ENCODE measurements at places on chromosomes 16 and 17.

DNA sequence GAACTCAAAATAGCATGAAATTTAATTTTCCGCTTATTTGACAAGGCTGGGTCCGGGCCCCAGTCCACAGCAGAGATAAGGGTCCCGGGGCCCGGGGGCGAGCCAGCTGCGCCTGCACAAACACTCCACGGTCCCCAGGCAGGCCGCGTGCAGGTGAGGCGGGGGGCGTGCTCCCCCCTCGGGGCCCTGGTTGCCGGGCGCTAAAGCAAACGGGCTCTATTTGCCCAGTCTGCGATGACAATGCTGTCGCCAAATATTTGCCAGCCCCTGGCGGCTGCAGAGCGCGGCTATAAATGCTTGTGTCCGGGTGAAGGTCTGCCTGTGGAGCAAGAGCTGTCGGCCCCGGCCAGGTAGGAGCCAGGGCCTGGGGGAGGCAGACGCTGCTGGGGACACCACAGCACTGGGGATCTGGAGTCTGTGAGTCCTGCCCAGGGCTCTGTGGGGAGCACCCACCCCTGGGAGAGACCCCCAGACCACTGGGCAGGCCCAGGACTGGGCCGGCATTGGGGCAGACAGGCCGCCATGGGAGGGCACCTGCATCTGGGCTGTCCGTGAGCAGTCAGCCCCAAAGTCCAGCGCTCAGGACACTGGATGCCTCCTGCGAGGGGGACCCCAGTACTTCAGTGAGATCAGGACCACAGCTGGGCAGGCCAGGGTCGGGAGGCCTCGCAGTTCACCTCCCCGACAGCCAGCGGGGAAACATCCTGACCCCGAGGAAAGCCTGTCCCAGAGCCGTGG lies at the start of gene PERCC1:
PERCC1 (plus strand) TSS at position 320 of the 738 bp plus-strand sequence. CDS start 1,516 bp downstream, outside the sequence.
- DNase-seq: no peak
- peak within 1 kb of the TSS; percentile 53 for H3K4me3 ChIP-seq
- H3K36me3 ChIP-seq: no peaks in the 10 kb centered on the region
- no peaks in the 10 kb centered on the region for H3K4me1 ChIP-seq
- H3K27ac ChIP-seq: peak within 1 kb of the TSS; percentile 73

DNA sequence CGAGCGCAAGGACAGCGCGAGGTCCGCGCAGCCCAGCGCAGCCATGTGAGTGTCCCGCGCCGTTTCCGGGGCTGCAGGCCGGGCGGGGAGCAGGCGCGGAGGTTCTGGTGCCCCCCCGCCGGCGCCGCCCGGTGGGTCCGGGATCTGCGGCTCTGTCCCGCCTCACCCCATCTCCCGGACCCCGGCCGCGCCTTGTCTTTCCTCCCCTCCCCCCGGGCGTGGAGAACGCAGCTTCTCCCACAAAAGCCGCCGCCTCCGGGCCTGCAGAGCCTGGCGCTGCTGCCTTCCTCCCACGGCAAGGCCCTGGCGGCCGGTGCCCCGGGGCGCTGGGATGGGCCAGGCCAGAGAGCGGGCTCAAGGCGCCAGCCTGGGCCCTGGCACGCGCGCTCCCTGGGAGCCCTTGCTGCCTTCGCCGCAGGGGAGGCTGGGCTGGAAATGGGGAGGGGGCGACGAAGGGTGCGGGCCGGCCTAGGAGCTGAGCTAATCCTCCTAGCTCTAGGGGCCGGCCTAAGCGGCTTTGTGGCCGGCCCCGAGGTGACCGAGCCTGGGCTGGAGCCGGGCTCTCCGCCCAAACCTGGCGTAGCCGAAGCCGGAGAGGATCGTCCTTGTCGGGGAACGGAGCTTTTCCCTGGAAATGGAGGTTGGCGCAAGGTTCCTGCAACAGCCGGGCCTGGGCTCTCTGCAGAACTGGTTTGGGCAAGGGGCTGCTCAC lies 397 bp downstream of the RIPOR1 start:
- peaks cover 7% of the 10 kb centered on the region for H3K36me3 ChIP-seq
- peak overlapping the region; percentile 75 for H3K4me3 ChIP-seq
- peaks cover 13% of the 10 kb centered on the region for H3K27me3 ChIP-seq
- no peak for DNase-seq

DNA sequence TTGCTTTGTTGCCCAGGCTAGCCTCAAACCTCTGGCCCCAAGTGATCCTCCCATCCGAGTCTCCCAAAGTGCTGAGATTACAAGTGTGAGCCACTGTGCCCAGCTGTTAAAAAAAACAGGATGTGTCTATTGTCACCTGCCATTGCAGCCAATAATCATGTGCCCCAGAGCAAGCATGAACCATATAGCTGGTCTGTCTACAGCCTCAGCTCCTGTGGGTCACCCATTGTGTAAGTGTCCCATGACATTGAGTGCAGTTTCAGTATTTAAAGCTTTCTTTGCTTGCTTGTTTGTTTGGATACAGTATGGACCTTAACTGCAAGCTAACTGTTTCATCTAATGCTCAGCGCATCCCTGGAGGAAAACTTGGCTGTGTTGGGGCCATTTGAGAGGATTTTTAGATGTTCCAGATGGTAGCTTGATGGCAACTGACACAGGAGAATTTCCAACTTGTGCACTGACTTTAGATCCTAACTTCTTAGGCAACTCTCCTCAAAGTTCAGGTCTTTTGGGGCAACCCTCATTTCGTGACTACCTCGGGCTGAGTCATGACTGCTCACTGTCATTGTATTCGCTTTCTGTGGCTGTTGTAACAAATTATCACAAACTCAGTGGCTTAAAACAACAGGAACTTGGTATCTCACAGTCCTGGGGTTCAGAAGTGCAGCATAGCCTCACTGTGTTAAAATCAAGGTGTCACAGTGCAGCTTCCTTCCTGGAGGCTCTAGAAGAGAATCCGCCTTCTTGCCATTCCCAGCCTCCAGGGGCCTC lies 30.3 kb upstream of the ADORA2B start:
- H3K27ac ChIP-seq: peak overlapping the region; percentile 21
- peaks cover 13% of the 10 kb centered on the region for H3K27me3 ChIP-seq
- H3K4me1 ChIP-seq: peaks cover 21% of the 10 kb centered on the region

GRCh38 chr16:77894162-77894561 lies 105.8 kb downstream of the VAT1L start:
- no peaks in the 10 kb centered on the region for H3K4me1 ChIP-seq
- H3K4me3 ChIP-seq: no peak overlapping the region
- no peak overlapping the region for H3K27ac ChIP-seq
- no peaks in the 10 kb centered on the region for H3K36me3 ChIP-seq

DNA sequence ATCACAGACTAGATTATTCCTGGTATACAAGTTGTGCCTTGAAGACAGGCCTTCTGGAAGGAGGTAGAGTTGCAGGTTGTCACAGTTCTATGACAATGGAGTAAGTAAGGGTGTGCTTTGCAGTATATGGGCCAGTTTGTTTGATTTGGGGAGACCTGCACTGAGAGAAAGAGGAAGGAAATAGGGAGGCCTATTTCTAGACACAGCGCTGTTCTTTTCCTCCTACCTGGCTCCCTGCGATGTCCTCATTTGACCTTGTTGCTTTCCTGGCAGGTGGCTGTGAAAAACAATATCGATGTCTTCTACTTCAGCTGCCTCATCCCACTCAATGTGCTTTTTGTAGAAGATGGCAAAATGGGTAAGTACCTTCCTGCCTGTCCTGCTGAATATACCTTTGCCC lies 22.5 kb upstream of the RASL10B start:
- H3K4me1 ChIP-seq: peaks cover 16% of the 10 kb centered on the region
- no peak overlapping the region for H3K4me3 ChIP-seq
- H3K27ac ChIP-seq: peak overlapping the region; percentile 5
- DNase-seq: no peak
- no peaks in the 10 kb centered on the region for H3K27me3 ChIP-seq
- peaks cover 24% of the 10 kb centered on the region for H3K36me3 ChIP-seq

All from effector memory CD8-positive, alpha-beta T cell (primary cell).